Chondrocyte (in vitro differentiated cells): ENCODE measurements at places on chromosomes 3 and 15. TPM values are rescaled to one million over a fixed set of nuclear protein-coding genes. Genes with fewer than 3 reads are reported as not detected.

CFAP91 gene
- total RNA-seq = 0.29 TPM in 1 of 3 replicates, not detected in the others

HYAL3 gene
- 5.3 to 6.9 TPM (median 5.4 TPM) in 3 replicates for total RNA-seq

IL17RB gene
- total RNA-seq = 0.22 to 0.36 TPM (median 0.31 TPM) in 3 replicates

PLOD2 gene
- total RNA-seq = 208 to 249 TPM (median 212 TPM) in 3 replicates

FOXB1 gene
- not detected in 3 replicates for total RNA-seq

CCDC39 gene
- total RNA-seq = not detected in 3 replicates

PATL2 gene
- not detected in 3 replicates for total RNA-seq

ERICH6 gene
- total RNA-seq = not detected in 3 replicates

SCG3 gene
- total RNA-seq = not detected in 3 replicates

PARP15 gene
- total RNA-seq = 0.10 TPM in 1 of 3 replicates, not detected in the others

KPNA1 gene
- 80.6 to 88.9 TPM (median 85.6 TPM) in 3 replicates for total RNA-seq

XCR1 gene
- total RNA-seq = not detected in 3 replicates

LRRC15 gene
- total RNA-seq = 0.18 to 1.7 TPM (median 0.22 TPM) in 3 replicates

TTC21A gene
- 4.5 to 8.1 TPM (median 6.2 TPM) in 3 replicates for total RNA-seq

GRCh38 chr3:1072041-1072440 is 20.8 kb upstream of the CNTN6 start:
- DNase-seq = no peak
- no peaks in the 10 kb centered on the region for H3K36me3 ChIP-seq
- no peak overlapping the region for H3K27ac ChIP-seq
- H3K4me1 ChIP-seq = no peaks in the 10 kb centered on the region
- H3K4me3 ChIP-seq = no peak overlapping the region

GRCh38 chr15:34584996-34585395 is 1.5 kb upstream of the GOLGA8B start:
- no peaks in the 10 kb centered on the region for H3K36me3 ChIP-seq
- peaks cover 27% of the 10 kb centered on the region for H3K4me1 ChIP-seq
- H3K4me3 ChIP-seq = no peak overlapping the region
- no peak overlapping the region for H3K27ac ChIP-seq

DNA sequence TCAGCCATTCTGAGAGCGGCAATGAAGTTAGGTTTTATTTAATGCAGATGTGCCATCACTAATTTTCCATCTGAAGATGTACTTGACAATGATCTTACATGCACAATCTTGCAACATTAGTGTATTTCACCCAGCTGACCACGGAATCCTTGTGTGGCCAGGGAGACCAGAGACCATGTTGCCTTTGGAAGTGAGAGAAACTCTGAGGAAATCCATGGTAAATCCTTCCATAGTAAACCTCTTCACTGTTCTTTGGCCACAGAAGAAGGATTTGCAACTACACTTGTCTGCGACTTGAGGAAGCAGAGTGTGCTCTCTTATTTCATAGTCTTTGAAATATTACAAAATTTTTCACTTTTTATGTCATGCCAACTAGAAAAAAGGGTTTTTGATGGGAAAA is 128.4 kb upstream of the IGSF10 start:
- no peak overlapping the region for H3K27ac ChIP-seq
- no peak overlapping the region for H3K4me3 ChIP-seq
- H3K36me3 ChIP-seq = no peaks in the 10 kb centered on the region
- peaks cover 26% of the 10 kb centered on the region for H3K27me3 ChIP-seq
- DNase-seq = no peak

DNA sequence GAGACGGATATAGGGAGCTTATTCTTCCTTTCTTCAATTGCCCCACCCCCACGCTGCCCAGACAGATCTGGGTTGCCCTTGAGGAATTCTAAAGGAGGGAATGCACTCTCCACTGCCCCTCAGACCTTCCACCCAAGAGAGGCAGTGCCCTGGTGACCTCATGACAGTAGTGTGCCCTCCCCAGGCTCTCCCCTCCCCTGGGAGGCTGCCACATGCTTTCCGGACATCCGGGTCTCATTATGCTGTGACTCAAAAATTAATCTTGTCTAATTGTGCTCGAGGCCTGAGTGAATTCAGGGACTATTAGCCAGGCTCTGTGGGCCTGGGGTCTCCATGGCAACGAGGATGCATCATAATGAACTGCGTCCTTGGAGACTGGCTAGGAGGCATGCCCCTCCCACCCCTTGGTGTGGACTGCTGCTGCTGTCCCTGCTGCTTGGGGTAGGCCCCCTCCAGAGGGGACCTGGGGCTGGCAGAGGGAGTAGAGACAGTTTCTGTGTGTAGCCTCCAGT is 20.8 kb downstream of the CORO2B start:
- H3K36me3 ChIP-seq = peaks cover 2% of the 10 kb centered on the region
- peaks cover 89% of the 10 kb centered on the region for H3K4me1 ChIP-seq
- no peaks in the 10 kb centered on the region for H3K27me3 ChIP-seq
- no peak for DNase-seq
- no peak overlapping the region for H3K4me3 ChIP-seq
- peak overlapping the region; percentile 90 for H3K27ac ChIP-seq

DNA sequence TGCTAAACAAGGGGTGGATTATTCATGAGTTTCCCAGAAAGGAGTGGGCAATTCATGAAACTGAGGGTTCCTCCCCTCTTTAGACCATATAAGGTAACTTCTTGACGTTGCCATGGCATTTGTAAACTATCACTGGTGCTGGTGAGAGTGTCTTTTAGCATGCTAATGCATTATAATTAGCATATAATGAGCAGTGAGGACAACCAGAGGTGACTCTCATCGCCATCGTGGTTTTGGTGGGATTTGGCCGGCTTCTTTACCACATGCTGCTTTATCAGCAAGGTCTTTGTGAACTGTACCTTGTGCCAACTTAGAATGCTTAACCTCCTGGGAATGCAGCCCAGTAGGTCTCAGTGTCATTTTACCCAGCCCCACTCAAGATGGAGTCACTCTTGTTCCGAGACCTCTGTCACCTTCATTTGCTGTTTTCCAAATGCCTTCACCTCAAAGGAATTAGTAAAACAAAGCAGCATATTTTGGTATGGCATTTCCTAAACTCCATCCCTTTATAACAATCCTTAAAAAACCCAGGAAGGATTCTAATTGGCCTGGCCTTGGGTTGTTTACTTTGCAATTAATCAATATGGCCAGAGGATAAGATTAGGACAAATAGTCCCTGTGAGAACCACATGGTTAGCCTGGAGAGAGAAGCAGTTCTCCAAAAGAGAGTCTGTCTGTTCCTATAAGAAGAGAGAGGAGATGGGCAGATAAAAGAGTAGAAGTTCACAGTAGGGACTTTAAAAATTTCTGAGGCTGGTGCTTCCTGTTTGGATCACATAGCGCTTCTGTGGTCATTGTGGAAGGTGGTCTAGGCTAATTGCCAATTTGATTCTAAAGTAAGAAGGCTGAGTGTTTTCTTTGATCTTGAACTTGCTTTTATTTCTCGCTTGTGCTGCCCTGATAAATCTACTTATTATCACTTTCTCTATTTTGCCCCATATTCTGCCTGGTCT is 155.2 kb upstream of the EOMES start:
- H3K36me3 ChIP-seq = no peaks in the 10 kb centered on the region
- peaks cover 3% of the 10 kb centered on the region for H3K27me3 ChIP-seq
- H3K4me1 ChIP-seq = no peaks in the 10 kb centered on the region
- no peak overlapping the region for H3K27ac ChIP-seq

GRCh38 chr3:76638006-76638405 is 401.9 kb upstream of the ROBO2 start:
- H3K27ac ChIP-seq = no peak overlapping the region
- H3K27me3 ChIP-seq = no peaks in the 10 kb centered on the region
- no peaks in the 10 kb centered on the region for H3K4me1 ChIP-seq
- H3K36me3 ChIP-seq = no peaks in the 10 kb centered on the region

- no peaks in the 10 kb centered on the region for H3K36me3 ChIP-seq
- no peak overlapping the region for H3K4me3 ChIP-seq
- DNase-seq = no peak
These were observed 73.7 kb upstream of the TLE3 start for GRCh38 chr15:70171256-70171886.

GRCh38 chr3:42308651-42309050 is 42.7 kb upstream of the CCK start:
- no peaks in the 10 kb centered on the region for H3K4me1 ChIP-seq
- no peak overlapping the region for H3K4me3 ChIP-seq
- H3K36me3 ChIP-seq = no peaks in the 10 kb centered on the region
- H3K27me3 ChIP-seq = peaks cover 30% of the 10 kb centered on the region
- no peak overlapping the region for H3K27ac ChIP-seq

DNA sequence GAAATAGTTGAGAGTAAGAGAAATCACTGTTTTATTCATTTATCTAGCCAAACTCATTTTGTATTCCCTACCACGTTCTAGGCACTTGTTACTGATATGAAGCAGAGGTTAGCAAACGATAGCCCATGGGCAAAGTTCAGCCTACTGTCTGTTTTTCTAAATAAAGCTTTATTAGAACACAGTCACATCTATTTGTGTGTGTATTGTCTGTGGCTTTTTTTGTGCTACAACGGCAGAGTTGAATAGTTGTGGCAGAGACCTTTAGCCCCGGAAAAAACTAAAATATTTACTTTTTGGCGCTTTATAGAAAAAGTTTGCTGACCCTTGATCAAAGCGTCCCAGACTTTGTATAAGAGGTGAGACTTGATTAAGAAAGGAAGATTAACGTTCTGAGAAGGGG is 289.1 kb upstream of the CFAP20DC start:
- H3K4me1 ChIP-seq = no peaks in the 10 kb centered on the region
- no peak for DNase-seq

- peaks cover 14% of the 10 kb centered on the region for H3K27me3 ChIP-seq
- H3K36me3 ChIP-seq = no peaks in the 10 kb centered on the region
These were observed 31.6 kb upstream of the OR5K4 start for GRCh38 chr3:98322101-98322500.

DNA sequence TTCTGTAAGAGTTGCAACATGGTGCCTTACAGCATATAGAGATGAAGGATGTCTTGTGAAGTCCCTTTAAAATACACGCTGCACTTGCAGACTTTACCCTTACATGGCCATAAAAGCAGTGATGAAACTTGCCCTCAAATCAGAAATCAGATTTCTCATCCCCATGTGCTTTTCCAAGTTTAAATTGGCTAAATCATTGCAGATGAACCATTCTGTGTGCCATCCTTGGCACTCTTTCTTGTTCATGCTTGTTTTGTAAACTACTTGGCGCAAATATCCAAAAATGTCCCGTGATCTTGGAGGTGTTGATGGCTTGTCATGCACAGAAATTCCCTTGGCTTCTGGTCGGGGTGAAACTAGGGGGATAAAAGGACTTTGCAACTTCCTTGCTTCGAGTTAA is 135.7 kb downstream of the LRIG1 start:
- H3K4me1 ChIP-seq = peaks cover 66% of the 10 kb centered on the region
- no peak overlapping the region for H3K4me3 ChIP-seq
- peaks cover 1% of the 10 kb centered on the region for H3K36me3 ChIP-seq
- no peaks in the 10 kb centered on the region for H3K27me3 ChIP-seq
- DNase-seq = no peak
- H3K27ac ChIP-seq = no peak overlapping the region

DNA sequence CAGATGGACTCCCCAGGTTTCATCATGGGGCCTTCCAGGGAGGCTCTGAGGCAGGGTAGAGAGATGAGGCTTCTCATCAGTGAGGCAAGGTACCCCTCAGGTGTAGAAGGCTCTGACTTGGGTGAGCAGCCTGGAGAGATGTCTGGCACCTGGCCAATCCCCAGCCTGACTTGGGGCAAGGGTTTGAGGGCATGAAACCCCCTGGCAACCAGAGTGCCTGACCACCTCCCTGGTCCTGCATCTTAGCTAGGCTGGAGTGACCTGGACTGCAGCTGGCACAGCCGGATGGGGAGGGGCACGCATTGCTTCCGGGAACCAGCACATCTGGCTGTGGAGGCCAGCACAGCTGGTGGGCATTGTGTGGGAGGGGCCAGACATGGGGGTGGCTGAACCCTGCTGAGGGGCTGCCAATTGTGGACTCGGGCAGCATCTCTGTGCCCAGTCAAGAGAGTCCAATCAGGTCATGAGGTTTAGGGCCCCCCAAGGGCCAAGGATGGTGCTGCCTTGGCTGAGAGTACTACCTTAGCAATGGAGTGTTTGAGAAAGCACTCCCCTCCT is 1.9 kb downstream of the ZBTB47 start:
- no peak overlapping the region for H3K27ac ChIP-seq
- peaks cover 14% of the 10 kb centered on the region for H3K36me3 ChIP-seq

DNA sequence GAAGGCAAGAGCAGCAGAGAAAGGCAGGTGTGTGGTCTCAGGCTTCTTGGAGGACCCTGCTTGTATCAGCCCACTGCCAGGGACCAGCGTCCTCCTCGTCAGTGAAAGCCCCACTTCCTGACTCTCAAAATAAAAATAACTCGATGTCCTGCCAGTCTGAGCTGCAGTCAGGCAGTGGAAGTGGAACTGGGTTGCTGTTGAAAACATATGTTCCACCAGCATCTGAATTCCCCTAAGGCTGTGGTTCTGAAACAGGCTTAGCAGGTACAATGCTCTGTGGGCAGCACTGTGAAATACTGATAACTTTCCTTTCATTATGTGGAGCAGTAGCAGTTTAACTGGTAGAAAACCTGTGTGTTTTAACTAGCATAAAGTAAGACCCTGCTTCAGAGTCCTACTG is 121.6 kb upstream of the EIF1B start:
- H3K27ac ChIP-seq = no peak overlapping the region
- H3K4me3 ChIP-seq = no peak overlapping the region
- H3K4me1 ChIP-seq = no peaks in the 10 kb centered on the region
- H3K36me3 ChIP-seq = no peaks in the 10 kb centered on the region
- H3K27me3 ChIP-seq = peaks cover 22% of the 10 kb centered on the region

GRCh38 chr3:21786438-21786797 is 35.4 kb upstream of the ZNF385D start:
- peaks cover 26% of the 10 kb centered on the region for H3K4me1 ChIP-seq
- no peak for DNase-seq
- no peaks in the 10 kb centered on the region for H3K27me3 ChIP-seq
- H3K27ac ChIP-seq = no peak overlapping the region
- no peak overlapping the region for H3K4me3 ChIP-seq
- peaks cover 3% of the 10 kb centered on the region for H3K36me3 ChIP-seq

- no peak overlapping the region for H3K4me3 ChIP-seq
- DNase-seq = peak; percentile 73
These were observed 157.5 kb downstream of the MEGF11 start for GRCh38 chr15:66095871-66096687.

GRCh38 chr15:67433495-67434099 is 87.3 kb upstream of the C15orf61 start:
- H3K4me3 ChIP-seq = no peak overlapping the region
- H3K4me1 ChIP-seq = no peaks in the 10 kb centered on the region
- no peak for DNase-seq

GRCh38 chr3:13113346-13114330 is 40.4 kb upstream of the IQSEC1 start:
- DNase-seq = peak; percentile 87
- no peaks in the 10 kb centered on the region for H3K4me1 ChIP-seq
- H3K27ac ChIP-seq = no peak overlapping the region
- H3K4me3 ChIP-seq = no peak overlapping the region
- H3K36me3 ChIP-seq = no peaks in the 10 kb centered on the region

GRCh38 chr15:72136170-72137051 is 18.2 kb downstream of the SENP8 start:
- no peak overlapping the region for H3K4me3 ChIP-seq
- no peaks in the 10 kb centered on the region for H3K27me3 ChIP-seq
- H3K4me1 ChIP-seq = peaks cover 12% of the 10 kb centered on the region
- H3K36me3 ChIP-seq = peaks cover 4% of the 10 kb centered on the region

- H3K4me1 ChIP-seq = peaks cover 34% of the 10 kb centered on the region
- H3K4me3 ChIP-seq = no peak overlapping the region
- peaks cover 9% of the 10 kb centered on the region for H3K36me3 ChIP-seq
These were observed 68.4 kb upstream of the FLNB start for GRCh38 chr3:57939775-57940174.
